ENCODE measurements at places on chromosomes 12 and 14.

- no peak for DNase-seq
Measured at GRCh38 chr14:103061482-103061976, 4.2 kb upstream of the CDC42BPB start.

DNA sequence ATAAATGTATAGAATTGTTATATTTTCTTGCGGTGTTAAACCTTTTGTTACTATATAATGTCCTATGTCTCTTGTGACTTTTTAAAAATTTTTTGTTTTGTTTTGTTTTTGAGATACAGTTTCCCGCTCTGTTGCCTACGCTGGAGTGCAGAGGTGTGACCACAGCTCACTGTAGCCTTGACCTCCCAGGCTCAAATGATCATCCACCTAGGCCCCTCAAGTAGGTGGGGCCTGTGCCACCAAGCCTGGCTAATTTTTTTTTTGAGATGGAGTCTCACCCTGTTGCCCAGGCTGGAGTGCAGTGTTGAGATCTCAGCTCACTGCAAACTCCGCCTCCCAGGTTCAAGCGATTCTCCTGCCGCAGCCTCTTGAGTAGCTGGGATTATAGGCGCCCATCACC, 26.5 kb upstream of the RCOR1 start:
- no peak for DNase-seq

DNA sequence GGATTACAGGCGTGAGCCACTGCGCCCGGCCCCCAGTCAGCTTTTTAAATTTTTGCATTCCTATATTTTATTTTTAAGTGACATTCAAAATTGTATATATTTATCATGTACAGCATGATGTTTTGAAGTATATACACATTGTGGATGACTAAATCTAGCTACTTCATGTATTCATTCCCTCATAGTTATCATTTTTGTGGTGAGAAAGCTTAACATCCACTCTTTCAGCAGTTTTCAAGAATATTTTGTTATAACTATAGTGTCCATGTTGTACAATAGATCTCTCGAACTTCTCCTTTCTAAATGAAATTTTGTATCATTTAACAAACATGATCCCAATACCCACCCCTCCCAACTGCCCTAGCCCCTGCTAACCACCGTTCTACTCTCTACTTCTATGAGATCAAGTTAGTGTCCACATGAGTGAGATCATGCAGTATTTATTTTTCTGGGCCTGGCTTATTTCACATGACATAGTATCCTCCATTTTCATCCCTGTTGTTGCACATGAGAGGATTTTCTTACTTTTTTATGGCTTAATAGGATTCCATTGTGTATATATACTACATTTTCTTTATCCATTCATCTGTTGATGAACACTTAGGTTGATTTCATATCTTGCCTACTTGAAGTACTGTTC, 8.8 kb upstream of the HEBP1 start:
- DNase-seq = no peak

- no peak for DNase-seq
Measured at GRCh38 chr14:90299408-90299807, 32.3 kb downstream of the NRDE2 start.

DNA sequence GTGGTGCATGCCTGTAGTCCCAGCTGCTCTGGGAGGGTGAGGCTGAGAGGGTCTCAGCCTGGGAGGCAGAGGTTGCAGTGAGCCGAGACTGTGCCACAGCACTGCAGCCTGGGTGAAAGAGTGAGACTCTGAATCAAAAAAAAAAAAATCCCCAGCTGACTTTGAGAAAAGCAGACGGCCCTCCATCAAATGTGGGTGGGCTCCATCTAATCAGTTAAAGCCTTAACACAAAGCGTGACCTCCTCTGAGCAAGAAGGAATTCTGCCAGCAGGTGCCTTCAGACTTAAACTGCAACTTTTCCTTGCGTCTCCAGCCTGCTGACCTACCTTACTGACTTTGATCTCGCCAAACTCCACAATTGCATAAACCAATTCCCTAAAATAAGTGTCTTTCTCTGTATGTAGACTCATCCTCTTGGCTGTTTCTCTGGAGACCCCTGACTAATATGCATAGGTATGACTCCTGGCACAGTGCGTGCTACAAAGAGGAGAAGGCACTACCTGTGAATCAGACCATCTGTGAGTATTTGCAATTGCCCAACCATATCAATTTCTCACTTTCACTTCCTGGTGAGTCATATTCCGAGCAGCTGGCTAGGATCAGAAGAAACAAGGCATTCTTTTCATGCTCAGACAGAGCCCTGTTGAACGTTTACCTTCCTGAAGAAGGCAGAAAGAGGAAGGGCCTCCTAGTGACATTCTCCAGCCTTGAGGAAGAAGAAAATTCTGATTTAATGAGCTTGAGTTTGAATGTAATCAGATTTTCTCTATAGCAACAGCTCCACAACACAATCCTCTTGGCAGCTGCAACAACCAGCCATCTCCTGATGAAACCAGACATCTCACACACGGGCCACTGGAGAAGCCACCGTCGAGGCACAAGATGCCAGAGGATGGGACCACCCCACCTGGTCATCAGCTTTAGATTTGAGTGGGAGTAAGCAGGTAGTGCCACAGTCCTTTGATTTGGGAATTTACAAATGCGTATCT, 54.3 kb downstream of the CLMN start:
- DNase-seq = no peak

- DNase-seq = no peak
Measured at GRCh38 chr12:19058235-19059021, 71.1 kb upstream of the PLEKHA5 start.

DNA sequence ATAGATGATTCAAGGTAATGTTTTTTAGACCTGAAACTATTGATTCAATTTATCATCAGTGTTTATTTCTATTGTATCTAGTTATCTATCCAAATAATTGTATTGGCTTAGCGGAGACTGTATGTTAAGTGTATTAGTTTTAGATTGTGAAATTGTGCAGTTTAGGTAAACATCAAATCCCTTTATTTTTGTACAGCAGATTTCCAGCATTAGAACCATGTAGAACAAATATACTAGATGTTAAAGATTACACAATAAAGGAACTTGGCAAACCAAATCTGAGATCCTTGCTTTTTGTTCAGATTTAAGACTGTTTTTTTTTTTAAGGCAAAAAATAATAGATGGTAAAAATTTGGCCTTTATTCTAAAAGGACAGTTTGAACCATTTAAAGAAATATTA, 39.3 kb downstream of the PPM1A start:
- DNase-seq = no peak

DNA sequence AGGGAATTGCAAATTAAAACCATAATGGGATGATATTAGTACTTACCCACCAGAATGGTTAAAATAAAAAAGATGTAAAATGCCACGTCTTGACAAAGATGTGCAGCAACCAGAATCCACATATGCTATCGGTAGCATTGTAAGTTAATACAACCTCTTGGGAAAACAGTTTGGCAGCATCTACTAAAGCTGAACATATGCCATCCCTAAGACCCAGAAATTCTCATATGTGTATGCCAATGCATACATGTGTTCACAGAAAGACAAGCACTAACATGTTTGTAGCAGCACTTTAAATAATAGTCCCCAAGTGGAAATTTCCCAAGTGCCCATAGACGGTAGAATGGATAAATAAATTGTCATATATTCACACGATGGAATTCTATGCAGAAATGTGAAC, 28.3 kb upstream of the SLC5A8 start:
- no peak for DNase-seq

GRCh38 chr14:22580625-22581024, 8.4 kb downstream of the DAD1 start:
- no peak for DNase-seq

DNA sequence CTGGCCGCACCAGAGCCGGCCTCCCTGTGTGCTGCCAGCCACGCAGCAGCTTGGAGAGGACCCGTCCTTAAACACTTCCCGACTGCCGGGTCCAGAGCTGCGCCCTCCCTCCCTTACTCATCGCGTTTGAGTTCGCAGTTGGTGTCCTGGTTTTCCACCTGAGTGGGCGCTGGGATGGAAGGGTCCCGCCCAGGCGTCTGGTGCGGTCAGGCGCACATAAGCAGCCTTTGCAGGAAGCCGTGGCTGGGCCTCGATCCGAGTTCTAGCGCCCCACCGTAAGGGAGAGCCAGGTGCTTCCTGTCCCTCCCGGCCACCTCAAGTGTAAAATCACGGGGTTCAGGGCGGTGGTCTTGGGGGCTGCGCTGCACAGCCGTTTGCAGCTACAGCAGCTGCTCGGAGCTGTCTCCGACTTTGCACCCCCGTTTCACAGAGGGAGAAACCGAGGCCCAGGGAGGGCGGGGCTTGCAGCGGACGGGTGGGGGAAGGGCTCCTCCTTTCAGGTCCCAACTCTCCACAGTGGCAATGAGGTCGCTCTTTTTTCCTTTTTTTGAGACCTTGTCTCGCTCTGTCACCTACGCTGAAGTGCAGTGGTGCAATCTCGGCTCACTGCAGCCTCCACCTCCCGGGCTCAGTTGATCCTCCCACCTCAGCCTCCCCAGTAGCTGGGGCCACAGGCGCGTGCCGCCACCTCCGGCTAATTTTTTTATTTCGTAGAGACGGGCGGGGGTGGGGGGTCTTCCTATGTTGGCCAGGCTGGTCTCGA, 51.3 kb downstream of the LRCOL1 start:
- no peak for DNase-seq

DNA sequence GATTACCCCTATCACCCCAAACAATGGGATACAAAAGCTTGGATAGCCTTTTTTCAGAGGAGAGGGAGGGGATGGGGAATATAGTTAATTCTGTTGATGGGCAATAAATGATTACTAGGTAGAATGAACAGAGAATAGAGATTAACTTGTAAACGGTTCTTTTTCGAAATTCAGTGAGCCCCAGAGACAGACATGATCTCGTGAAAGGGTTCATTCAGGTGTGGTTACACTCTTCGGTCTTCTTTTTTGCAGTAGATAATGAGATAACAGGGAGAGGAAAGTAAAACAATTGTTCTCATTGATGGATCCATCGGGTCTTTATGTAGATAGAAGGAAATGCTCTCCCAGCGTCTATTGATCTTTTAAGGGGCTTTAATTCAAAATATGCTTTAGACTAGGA, 69.3 kb upstream of the RASSF8 start:
- no peak for DNase-seq

GRCh38 chr14:73460691-73461127, 2.4 kb upstream of the NUMB start:
- no peak for DNase-seq

DNA sequence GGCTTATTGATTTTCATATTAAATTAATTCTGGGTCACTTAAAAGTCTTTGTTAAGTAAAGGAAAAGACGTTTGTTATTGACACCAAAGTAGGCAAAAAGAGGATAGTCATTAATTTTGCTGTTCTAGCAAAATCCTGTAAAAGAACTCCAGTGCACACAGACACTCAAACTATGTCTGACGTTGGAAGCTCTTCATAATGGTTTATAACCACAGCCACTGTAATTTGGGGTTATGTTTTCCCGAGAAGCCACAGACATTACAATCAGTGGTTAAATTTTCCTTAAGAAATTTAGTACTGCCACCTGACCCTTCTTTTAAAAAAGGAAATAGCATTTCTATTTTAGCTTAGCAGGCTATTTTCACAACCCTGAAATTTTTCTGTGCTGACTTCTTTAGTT, 267.5 kb downstream of the CCDC91 start:
- DNase-seq = no peak

DNA sequence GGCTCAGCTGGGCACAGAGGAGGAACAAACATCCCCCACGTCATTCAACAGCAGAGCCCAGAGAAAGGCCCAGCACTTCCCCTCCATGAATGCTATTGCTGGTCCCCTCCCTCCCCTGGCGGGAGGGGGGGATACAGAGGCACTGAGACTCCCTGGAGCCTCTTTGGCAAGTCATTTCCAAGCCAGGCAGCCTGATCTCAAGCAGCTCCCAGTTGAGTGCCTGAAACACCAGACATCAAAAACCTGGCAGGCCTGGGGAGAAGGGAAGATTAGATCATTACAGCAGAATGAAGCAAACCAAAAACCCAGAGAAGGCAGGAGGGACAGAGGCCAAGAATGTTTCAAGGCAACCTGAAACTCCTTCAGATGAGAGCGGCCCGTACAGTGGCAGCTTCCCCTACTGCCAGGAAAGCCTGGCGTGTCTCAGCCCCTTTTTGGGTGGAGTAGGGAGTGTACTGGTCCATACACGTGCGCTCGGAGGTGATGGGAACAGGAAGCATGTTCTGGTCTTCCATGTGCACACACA, 92.1 kb downstream of the LRRC74A start:
- DNase-seq = no peak

DNA sequence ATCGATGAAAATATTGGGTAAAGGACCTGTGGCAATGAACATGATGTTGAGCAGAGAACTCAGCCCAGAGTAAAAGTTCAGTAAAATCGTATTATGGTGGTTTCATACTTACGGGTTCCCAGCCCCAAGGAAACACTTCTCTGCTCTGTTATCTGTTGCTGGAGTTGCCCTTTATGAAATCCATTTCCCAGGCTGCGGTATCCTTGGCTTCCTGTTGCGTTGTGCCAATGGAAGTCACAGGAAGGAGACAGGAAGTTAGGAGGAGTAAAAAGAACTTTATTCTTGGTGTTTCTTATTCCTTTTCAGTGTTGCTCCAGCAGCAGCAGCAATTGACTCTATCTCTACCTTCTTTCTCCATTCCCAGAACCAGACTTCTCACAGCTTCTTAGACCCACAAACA, 965.2 kb downstream of the VRK1 start:
- DNase-seq = no peak

DNA sequence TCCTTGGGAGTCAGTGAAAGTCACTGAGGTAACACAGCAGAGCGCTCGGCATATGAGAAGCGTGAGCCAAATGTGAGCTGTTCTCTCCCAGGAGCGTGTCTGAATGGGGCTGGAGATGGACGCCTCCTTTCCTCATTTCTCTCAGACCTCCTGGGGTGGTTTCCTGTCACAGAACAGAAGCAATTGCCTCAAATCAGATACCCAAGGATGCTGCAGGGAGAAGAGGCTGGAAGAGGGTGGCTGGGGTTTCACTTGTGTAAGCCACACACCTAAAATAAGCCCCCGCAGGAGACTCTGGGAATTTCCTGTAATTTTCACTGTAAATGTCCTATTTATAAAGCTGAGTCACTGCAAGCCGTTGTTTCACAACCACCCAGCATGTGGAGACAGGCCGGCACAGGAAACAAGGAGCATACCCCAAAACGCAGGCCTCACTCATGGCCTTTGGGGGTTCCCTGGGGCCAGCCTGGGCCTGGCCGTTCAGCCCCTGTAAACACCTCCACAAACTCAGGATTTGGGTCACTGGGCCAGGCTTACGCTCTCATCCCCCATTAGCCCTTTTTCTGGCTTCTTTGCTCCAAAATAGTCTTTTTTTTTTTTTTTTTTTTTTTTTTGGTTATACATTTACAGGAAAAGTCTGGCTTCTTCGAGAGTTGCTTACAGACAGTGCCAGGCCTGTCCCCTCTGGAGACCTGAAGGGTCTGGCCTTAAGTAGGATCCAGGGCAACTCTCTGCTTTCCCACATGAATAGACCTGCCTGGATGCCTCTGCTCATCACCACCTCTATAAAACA, 55.3 kb downstream of the VCPKMT start:
- no peak for DNase-seq

- no peak for DNase-seq
Measured at GRCh38 chr12:7068994-7069346, 8.5 kb downstream of the C1S start.

- DNase-seq = no peak
Measured at GRCh38 chr14:25095736-25096437, 45.9 kb upstream of the STXBP6 start.

GRCh38 chr14:47966076-47966810, 290.8 kb upstream of the MDGA2 start:
- no peak for DNase-seq

GRCh38 chr12:1213618-1214205, 222.7 kb downstream of the ERC1 start:
- DNase-seq = no peak

GRCh38 chr12:27805238-27805637, 25.2 kb upstream of the MANSC4 start:
- no peak for DNase-seq

- no peak for DNase-seq
Measured at GRCh38 chr12:128956755-128957154, 103.5 kb downstream of the GLT1D1 start.
